ENCODE measurements at places on chromosomes 1 and 21.

GRCh38 chr1:9841460-9841859 lies 17.7 kb upstream of the CLSTN1 start:
- no peak for DNase-seq

GRCh38 chr21:45076245-45076711 lies 1.9 kb downstream of the ADARB1 start:
- DNase-seq: no peak

- DNase-seq: no peak
These were observed 2.8 kb downstream of the TNFRSF8 start for GRCh38 chr1:12065872-12066271.

GRCh38 chr1:45478121-45478814 lies 12.7 kb downstream of the TESK2 start:
- DNase-seq: no peak

DNA sequence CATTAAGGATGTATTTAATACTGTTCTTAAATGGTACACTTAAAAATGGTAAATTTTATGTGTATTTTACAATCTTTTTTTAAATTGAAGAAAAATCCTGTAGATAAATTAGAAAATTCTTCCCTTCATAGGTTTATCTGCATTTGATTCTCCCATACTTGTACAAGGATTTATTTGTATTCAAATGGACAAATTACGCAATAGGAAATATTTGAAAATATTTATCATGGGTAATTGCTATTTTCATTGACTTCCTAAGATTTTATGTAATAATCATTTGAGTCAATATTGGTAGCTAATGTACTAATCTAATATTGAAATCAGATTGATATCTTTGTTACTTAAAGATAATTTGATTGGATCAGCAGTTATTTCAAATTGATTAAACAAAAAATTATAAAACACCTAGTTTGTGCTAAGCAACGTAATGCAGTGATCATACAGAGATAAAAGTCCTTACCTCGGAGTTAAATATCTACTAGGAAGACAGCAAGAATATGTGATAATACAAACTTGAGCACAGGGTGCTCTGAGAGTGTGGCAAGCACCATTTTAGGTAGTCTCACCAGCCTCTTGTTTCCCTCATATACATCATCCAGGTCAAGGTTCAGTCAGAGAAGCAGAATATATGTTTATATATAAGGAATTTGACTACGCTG lies 11.3 kb upstream of the C1orf162 start:
- no peak for DNase-seq

DNA sequence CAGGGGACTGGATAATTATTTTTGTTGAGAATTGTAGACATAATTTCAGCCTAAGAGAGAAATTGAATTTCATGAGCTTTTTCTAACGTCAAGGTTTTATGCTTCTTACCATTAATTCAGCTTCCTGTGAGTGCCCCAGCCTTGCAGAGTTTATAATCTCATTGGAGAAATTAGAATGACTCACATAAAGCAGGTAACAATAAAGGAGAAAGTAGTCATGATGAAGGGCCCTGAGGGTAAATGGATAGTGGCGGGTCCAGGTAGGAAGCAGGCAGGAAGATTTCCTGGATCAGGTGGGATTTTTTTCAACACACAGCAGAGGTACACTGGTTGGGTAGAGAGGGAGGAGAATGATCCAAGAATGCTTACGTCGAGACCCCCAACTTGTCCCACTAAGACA lies 311.4 kb downstream of the BARHL2 start:
- no peak for DNase-seq

DNA sequence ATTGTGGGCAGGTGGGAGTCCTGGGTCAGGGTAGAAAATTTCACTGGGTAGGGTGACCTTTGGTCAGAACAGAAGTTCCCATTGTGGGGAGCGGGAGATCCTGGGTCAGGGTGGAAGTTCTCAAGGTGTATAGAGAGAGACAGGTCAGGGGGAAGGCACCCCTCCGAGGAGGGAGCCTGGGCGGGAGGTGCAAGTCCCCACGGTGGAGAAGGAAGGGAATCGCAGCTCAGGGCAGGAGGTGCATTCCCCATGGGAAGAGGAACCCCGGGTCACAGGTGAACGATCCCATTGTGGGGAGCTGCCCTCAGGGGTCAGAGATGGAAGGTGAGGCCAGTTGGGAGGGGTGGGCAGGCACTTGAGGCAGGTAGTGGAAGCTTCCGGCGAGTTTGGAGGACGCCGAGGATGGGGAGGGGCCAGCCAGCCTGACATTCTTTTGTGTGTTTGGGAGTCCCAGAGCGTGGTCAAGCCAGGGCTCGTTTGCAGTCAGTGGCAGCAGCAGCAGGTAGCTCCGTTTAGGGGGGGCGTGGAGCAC lies 637 bp downstream of the LYPLA2 start:
- DNase-seq: peak; percentile 57

GRCh38 chr1:9825093-9826074 lies 1.6 kb upstream of the CLSTN1 start:
- no peak for DNase-seq

DNA sequence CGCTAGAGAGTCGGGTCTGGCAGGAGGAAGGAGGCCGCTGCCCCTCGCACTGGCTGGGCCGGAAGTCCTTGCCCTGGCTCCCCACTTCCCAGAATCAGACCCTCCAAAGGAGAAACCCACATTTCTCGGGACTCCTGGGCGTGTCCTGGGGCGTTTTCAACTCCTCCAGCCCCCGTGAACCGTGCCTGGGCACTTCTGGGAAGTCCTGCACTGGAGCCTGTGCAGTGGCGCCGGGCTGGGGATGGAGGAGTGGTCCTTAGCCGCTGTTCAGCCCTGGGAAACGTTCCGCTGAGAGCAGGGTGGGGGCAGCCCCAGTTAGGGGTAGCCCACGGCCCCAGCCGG lies 3.0 kb downstream of the IGSF21 start:
- DNase-seq: no peak

All from D341Med (cell line).